ENCODE measurements at places on chromosomes 3 and 15.
A peak's percentile ranks its signal among the peaks of the same experiment; 100 is the strongest.

DNA sequence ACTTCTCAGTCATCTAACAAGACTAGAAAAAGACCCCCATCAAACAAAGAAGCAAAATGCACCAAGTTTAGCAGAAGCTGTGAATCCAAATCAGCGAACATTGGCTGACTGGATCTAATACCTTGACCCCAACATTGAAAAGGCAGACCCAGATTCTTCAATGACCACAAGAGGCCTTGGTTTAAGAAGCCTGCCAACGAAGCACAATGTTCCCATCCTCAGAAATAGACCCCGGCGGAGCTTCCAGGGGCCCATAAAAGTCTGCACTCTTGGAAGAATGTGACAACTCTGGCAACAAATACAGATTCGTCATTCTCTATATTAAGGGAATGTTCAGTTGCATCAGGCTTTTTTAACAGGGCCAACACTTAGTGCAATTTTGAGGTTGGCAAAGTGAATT, 112.8 kb upstream of the BCL6 start:
- DNase-seq: no peak

GRCh38 chr3:126538316-126538715, 14.4 kb downstream of the CHST13 start:
- DNase-seq: peak; percentile 18

GRCh38 chr15:99126131-99126588, 21.3 kb downstream of the SYNM start:
- DNase-seq: no peak

DNA sequence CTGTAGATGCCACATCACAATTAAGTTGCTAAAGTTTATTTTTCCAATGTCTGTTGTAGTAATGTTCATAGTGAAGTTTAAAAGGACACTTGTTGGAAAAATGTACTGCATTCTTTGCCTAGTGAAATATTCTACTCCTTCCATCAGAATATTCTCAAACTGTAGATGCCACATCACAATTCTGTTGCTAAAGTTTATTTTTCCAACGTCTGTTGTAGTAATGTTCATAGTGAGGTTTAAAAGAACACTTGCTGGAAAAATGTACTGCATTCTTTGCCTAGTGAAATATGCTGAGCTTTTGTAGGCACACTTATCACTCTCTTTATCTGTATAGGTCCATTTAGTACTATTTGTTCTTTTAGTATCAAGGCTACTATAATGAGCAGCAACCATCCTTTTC, 836.1 kb downstream of the NAALADL2 start:
- no peak for DNase-seq

- no peak for DNase-seq
Observed at GRCh38 chr15:89753855-89754254, 2.8 kb upstream of the MESP1 start.

GRCh38 chr3:55782351-55782750, 295.2 kb upstream of the WNT5A start:
- no peak for DNase-seq

- DNase-seq: peak; percentile 89
Observed at GRCh38 chr3:185825006-185825638, at the start of gene IGF2BP2. IGF2BP2 (minus strand) TSS chr3:185825042; CDS start chr3:185824960, 82 bp downstream.

- DNase-seq: no peak
Observed at GRCh38 chr3:107986505-107986904, 104.3 kb downstream of the CD47 start.

DNA sequence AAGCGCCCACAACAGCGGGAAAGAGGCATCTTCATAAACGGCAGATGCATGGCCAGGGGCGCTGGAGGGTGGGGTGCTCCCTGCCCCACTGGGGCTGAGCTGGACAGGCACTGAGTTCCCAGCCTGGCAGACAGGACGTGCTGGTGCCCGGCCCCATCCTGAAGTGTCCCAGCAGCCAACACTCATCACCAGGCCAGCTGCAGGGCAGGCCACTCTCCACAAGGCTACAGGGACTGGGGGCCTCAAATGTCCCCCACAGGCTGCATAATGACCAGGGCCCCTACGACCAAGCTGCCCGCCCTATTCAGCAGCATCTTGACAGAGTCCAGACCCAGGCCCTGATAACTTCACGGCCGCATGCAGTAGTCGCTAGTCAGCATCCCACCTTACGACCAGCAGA, 124.1 kb upstream of the IQSEC1 start:
- no peak for DNase-seq

DNA sequence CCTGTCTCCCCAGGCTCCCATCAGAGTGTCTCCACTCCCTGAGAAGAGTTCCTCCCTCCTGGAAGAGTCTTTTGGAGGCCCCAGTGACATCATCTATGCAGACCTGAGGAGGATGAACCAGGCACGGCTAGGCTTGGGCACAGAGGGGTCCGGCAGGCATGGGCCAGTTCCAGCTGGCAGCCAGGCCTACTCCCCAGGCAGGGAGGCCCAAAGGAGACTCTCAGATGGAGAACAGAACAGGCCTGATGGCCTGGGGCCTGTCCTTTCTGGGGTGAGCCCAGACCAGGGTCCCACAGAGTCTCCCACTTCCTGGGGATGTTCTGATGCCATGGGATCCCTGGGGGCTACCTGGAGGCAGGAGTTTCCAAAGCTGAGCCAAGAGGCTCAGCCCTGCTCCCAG, 8.5 kb downstream of the SH2D7 start:
- DNase-seq: no peak

DNA sequence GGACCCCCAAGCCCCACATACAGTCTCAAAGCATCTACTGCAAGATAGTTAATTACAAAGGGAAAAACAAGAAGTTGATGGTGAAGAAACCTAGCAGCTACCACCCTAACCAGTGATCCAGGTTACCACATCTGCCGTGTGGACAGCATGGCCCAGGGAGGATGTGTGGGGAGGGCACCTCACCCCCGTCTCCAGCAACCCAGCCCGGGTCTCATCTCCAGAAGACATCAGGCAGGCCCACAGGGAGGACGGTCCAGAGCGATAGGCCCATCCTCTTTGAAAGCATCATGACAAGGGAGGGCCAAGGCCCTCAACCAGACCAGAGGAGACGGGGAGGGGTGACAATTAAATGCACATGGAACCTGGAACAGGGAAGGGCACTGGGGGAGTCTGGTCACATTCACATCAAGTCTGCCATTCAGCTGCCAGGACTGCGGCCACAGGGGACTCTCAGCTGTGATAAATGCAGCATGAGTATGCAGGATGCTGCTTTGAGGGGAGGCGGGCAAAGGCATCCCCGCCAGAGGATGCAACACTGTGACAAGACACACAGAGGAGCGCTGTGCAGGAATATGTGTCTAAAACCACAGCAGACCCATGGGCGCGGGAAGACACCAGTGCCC, 18.8 kb downstream of the ZXDC start:
- DNase-seq: no peak

- DNase-seq: no peak
Observed at GRCh38 chr3:18474202-18474601, 49.1 kb upstream of the SATB1 start.

DNA sequence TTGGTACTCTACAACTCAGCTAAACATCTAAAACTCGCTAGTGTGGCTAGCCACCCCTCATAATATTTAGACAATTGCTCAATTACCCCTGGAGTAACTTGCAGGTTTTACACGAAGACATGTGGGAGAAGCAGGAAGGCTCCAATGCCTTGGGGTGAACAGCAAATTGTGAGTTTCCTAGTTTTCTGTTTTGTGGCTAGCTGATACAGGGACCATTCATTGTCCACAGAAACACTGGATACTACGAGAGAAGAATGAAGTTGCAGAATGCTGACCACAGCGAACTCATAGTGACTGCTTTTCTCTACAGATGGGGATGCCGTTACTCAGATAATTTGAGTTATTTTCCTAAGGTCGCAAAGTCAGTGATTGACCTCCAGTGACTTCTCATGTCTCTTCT, 212.9 kb downstream of the P3H2 start:
- DNase-seq: no peak

DNA sequence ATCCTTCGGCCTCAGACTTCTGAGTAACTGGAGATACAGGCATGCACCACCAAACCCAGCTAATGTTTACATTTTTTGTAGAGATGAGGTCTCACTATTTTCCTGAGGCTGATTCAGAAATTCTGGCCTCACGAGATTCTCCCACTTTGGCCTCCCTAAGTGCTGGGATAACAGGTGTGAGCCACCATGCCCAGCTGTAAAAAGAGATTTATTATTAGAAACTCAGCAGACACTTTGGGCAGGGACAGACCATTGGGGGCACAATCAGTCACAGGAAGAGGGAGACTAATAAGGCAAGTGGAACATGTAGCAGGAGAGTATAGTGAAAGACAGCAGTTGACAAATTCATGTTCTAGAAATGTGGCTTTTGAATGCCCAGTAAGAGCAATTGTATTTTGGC, 249.2 kb downstream of the CBLB start:
- DNase-seq: no peak

- DNase-seq: no peak
Observed at GRCh38 chr3:155736381-155736780, 8.5 kb downstream of the PLCH1 start.

DNA sequence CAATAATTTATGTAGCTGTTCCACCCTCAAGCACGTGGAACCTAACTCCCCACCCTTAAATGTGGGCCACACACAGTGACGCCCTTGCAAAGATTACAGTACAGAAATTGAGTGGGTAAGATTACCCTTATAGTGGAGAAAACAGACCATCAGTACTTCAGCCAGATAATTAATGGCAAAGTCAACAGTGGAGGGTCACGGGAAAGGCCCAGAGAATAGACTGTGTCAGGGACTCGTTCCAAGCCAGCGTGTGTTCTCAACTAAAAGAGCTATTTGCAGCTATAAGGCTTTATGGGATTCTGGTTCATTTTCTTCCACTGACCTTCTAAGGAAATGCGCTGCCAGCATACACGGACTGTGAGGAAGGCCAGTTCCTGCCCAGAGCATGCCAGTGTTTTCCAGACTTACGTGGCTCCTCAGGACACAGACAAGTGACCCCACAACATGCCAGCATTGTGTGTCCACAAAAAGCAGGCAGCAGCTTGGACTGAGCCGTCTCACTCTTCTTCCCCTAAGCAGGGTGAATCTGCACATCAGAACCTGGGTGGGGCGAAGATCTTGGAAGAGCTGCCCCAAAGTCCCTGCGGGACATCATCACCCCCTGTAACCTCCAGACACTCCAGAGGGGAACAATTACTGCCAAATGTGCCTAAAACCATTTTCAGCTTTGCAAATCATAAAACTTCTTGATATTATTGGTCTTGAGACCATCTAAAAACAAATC, 428.5 kb downstream of the OCA2 start:
- DNase-seq: no peak

DNA sequence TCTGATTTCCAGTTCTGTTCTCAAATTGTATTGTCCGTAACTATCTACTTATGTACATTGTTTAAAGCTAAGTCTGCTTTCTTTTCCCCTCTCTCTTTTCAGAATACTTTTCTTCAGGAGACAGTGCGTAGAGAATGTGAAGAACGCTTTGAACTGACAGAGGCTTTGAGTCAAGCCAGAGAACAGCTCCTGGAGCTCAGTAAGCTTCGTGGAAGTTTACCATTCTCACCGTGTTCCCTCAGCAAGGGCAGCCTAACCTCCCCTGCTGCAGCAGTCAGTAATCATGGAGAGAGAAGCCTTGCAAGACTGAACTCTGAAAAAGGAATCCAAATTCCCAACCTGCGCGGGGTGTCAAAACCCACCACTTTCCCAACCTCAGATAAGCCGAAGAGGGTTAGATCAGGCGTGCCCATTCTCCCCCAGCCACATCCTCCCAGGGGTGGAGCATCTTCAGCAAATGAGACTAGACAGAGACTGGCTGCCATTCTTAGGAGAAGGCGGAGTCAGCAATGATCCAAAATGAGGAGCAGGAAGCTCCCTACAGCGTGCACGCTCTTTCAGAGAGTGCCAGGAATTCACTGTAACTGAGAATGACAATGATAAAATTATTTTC, 114.6 kb downstream of the CCNL1 start:
- DNase-seq: no peak

GRCh38 chr15:92460023-92460422, 66.3 kb downstream of the ST8SIA2 start:
- no peak for DNase-seq

DNA sequence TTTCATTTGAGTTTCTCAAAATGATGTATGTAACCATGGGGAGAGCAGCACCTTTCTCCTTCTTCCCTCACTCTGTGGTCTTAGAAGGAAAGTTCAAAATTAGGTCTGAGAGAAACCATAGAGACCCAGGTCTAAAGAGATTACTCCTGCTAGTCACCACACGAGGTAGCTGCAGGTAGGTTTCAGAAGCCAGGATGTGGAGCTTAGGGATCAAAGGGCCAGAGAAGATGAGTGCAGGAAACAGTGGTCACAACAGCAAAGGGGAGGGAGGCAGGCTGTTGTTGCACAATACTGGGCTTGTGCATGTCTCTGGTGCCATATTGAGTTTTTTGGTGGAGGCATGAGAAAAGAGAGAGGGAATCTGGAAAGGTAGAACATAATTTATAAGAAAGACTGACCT, 583.6 kb downstream of the AGBL1 start:
- no peak for DNase-seq

DNA sequence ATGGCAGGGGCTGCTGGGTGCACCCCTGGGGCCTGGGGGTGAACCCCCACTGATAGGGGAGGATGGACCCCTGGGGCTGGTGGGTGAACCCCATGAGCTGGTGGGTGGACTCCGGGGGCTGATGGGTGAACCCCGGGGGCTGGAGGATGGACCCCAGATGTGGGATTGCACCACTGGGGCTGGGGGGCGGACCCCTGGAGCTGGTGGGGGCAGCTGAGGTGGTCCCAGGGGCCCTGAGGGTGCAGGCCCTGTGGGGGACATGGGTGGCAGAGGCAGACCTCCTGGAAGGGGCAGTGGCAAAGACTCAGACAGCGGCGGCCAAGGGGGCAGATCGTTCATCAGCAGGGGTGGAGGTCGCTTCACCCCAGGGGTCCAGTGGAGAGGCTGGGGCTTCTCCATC, 17.4 kb upstream of the TXNRD3 start:
- no peak for DNase-seq

GRCh38 chr15:90259524-90259923, 5.9 kb upstream of the NGRN start:
- DNase-seq: no peak

GRCh38 chr3:47034868-47035489, 55.5 kb downstream of the NBEAL2 start:
- DNase-seq: no peak

GRCh38 chr15:74159773-74160172, 13.7 kb upstream of the ISLR start:
- no peak for DNase-seq

GRCh38 chr3:13584427-13584891, 35.5 kb downstream of the FBLN2 start:
- no peak for DNase-seq

DNA sequence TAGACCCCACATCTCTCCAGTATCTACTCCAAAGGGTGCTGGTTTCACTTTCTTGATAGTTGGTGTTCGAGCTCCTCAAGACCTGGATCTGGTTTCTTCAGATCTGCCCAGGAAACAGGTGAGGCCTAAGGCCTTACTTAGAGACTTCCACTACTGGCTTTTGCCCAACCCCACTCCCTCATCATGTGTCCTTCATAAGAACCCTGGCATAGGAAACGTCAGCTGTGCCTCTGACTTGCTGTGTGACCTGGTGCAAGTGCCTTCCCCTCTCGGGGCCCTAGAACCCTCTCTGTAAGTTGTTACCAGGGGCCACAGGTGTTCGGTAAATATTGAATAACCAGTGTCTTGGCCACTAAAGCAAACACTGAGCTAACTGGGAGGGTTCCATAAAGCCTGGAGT, 3.9 kb downstream of the OXTR start:
- DNase-seq: no peak

- no peak for DNase-seq
Observed at GRCh38 chr3:124041553-124041952, 49.6 kb upstream of the ROPN1 start.

- no peak for DNase-seq
Observed at GRCh38 chr3:18758047-18758704, 333.0 kb upstream of the SATB1 start.
